ENCODE measurements at places on chromosomes 7 and 10.

DNA sequence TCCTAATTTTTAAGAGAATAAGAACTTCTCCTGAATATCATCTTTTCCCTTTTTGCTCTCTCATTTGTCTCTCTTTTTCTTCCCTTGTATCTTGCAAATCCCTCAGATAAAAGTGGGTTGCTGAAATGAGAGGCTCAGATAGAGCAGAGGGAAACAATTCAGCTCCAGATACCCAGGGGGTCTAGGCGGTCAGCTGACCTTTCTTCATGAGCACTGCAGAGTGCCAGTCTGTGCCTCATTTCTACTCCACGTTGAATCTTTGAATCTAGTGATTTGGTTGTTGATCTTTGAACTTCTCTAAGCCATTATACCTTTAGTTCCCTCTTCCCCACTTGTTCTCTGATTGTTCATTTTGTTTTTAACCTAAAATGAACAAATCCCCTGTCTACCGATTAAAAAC is 572.6 kb downstream of the PTPRN2 start:
- no peak for DNase-seq

DNA sequence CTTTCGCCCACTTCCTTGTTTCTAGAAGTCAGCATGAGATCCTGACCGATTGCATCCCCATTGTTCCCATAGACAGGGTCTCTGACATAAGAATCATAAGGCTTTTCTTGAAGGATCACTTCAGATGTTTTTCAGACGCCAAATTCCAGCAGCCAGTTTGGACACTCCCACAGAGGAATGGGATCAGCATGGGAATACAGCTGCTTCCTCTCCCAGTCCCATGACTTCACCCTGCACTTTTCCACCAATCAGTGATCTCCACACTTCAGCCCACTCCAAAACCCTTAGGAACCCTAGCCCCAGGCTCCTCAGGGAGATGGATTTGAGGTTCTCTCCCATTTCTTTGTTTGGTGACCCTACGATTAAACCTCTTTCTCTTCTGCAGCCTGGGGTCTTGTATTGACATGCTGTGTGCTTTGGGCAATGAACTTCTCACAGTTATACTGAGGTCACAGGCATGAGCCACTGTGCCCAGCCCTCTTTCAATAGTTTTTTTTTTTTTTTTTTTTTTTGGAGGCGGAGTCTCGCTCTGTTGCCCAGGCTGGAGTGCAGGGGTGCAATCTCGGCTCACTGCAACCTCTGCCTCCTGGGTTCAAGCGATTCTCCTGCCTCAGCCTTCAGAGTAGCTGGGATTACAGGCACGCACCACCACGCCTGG is 52.8 kb upstream of the CHST3 start:
- DNase-seq, result no peak

DNA sequence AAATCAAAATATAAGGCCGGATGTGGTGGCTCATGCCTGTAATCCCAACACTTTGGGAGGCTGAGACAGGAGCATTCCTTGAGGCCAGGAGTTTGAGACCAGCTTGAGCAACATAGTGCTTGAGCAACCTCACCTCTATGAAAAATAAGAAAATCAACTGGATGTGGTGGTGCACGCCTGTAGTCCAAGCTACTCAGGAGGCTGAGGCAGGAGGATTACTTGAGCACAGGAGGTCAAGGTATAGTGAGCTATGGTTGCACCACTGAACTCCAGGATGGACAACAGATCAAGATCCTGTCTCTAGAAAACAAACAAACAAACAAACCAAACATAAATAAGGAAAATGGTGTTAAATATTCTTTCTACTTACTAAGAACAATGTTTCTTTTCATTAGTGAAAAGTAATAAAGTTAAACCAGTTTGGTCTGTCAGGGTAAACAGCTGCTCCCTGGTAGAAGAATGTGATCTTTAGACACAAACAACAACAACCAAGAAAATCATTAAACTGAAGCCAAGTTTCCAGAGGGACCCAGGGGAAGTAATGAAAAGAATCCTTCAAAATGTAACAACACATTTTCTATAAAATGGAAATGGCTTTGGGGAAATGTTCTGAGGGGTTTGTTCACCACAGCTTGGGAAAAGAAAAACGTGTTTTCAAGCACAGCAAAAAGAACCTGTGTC is 17.5 kb upstream of the BAG3 start:
- DNase-seq, result no peak

GRCh38 chr10:22339761-22340328 is 5.5 kb upstream of the SPAG6 start:
- no peak for DNase-seq

Data from bone marrow (tissue), 2 donors.